Osteoblast (primary cell): ENCODE measurements at places on chromosomes 16 and 17. TPM values are rescaled to one million over a fixed set of nuclear protein-coding genes. Genes with fewer than 3 reads are reported as not detected.
A peak's percentile ranks its signal among the peaks of the same experiment; 100 is the strongest.

DNA sequence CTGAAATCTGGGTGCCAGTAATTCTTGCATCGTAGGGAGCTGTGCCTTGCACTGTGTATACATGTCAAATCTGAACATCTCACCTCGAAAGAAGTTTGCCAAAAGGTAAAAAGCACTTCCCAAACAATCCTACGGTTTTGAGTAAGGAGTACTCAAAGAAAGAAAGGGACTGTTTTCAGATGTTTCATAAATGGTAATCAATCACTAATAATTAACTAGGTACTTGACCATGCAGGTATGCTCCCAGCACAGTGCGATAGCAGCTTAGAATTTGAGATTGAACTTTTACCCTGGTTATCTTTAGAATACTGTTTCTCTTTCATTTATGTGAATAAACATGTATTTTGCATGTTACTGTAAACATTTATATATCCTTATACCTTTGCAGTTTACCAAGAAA lies 39.0 kb downstream of the PRKCA start:
- H3K4me3 ChIP-seq: no peak overlapping the region
- H3K27ac ChIP-seq: no peak overlapping the region
- H3K27me3 ChIP-seq: no peaks in the 10 kb centered on the region
- H3K36me3 ChIP-seq: no peaks in the 10 kb centered on the region
- DNase-seq: no peak
- H3K4me1 ChIP-seq: peaks cover 21% of the 10 kb centered on the region

- DNase-seq: peak; percentile 77
- H3K4me3 ChIP-seq: no peak overlapping the region
- H3K36me3 ChIP-seq: no peaks in the 10 kb centered on the region
- peaks cover 2% of the 10 kb centered on the region for H3K4me1 ChIP-seq
- H3K27ac ChIP-seq: no peak overlapping the region
These were observed 39.4 kb downstream of the SLC47A1 start for GRCh38 chr17:19573075-19573474.

DNA sequence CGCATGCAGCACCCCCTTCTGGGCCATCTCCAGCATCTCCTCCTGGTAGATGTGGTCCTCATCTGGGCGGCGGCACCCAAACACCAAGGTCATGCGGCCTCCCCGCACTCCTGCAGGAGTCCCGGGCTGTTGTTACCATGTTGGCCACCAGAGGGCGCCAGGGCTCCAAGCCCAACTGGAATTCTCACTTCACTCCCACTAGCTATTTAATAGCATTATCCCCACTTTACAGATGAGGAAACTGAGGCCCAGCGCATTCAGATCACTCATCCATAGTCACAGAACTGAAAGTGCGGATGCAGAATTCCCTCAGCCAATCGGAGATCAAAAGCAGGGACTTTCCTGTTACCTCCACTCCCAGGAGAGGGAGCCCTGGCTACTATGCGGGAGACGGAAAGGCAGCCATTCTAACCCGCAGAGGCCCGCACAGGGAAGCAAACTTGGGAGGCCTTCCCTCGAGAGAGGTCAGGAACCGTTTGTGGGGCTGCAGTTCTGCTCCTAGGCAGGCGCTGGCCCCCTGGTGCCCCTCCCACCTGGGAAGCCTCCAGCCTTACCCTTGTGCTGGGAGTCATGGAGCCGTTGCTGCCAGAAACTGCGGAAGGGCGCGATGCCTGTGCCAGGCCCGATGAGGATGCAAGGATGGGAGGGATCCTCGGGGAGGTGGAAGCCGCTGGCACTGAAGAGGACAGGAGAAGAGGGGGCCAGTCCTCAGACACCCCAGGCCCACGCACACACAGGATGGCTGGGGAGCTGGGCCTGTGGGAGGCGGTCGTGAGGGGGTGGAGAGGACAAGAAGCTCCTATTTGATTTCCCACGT lies 40.1 kb downstream of the NOS2 start:
- peak; percentile 91 for DNase-seq
- H3K27me3 ChIP-seq: no peaks in the 10 kb centered on the region
- H3K4me3 ChIP-seq: no peak overlapping the region
- no peaks in the 10 kb centered on the region for H3K36me3 ChIP-seq
- H3K4me1 ChIP-seq: no peaks in the 10 kb centered on the region

GRCh38 chr16:21301168-21301894 lies 23.2 kb upstream of the CRYM start:
- no peaks in the 10 kb centered on the region for H3K27me3 ChIP-seq
- peak overlapping the region; percentile 58 for H3K27ac ChIP-seq
- peak; percentile 88 for DNase-seq

- peak; percentile 48 for DNase-seq
- no peak overlapping the region for H3K4me3 ChIP-seq
- H3K27me3 ChIP-seq: no peaks in the 10 kb centered on the region
These were observed 33.9 kb downstream of the AXIN1 start for GRCh38 chr16:318628-319027.

FOXJ1 gene
- not detected in 2 replicates for total RNA-seq

DNA sequence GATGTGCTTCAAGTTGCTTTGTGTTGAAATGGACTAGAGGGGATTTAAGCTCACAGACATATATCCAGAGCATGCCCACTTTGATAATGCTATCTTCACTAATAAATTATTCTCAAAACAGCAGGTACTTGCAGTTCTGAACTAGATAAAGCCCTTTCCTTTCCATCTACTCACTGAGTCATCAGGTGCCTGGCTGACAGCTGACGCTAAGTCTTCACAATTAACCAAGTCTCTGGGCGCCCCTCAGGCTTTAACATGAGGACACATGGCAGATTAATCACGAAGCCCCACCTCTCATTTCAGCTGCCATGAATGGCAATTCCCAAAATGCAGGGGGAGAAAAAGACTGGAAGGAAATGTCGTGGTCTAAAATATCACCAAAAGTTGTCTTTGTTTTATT lies 29.5 kb upstream of the CRISPLD2 start:
- H3K27me3 ChIP-seq: no peaks in the 10 kb centered on the region
- H3K4me1 ChIP-seq: peaks cover 16% of the 10 kb centered on the region
- H3K4me3 ChIP-seq: no peak overlapping the region
- no peak for DNase-seq
- no peaks in the 10 kb centered on the region for H3K36me3 ChIP-seq
- H3K27ac ChIP-seq: peak overlapping the region; percentile 17

DNA sequence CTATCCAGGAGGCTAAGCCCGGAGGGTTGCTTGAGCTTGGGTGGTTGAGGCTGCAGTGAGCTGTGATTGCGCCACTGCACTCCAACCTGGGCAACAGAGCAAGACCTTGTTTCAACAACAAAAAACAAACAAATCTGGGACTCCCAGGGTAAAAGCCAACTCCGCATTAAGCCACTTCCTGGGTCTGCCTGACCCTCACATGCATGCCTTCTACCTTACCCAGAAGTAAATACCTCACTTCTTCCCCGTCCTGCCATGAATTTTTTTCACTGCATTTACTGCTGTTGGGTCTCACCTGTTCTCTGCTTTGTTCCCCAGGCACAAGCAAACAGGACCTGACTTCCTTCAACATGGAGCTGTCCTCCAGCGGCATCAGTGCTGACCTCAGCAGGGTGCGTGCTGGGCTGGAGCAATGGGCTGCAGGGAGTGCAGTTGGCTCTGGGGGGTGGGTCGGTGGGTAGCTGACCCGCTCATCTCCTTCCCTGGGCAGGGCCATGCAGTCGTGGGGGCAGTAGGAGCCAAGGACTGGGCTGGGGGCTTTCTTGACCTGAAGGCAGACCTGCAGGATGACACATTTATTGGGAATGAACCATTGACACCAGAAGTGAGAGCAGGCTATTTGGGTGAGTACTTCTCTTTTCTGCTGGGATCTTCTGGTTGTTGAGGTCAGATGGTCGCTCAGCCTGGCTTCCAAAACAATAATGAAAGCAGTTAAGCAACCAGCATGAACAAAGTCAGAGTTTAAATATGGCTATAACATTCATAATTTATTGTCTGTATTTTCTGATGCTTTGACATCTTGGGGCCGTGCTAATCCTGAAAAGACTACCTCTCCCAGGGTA lies 16.4 kb downstream of the ITGAL start:
- H3K36me3 ChIP-seq: no peaks in the 10 kb centered on the region
- H3K4me1 ChIP-seq: peaks cover 8% of the 10 kb centered on the region
- DNase-seq: no peak
- no peak overlapping the region for H3K27ac ChIP-seq
- no peaks in the 10 kb centered on the region for H3K27me3 ChIP-seq

DNA sequence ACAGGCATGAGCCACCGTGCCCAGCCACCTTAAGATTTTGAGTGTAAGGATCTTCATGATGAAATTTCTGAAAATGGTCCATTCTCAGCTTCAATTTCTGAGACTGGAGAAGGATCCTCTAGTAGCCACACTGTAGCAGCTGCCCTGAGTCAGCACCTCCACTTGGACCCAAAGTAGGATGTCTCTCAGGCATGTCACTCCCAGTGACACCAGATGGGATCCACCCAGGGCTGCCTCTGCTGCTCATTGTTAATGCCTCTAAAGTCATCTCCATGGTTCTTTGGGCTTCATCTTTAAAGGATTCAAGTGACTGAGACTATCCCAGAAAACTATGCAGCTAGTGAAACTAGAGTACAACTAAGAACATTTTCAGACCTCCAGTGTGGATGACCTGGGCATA lies 7.9 kb downstream of the PLD6 start:
- no peaks in the 10 kb centered on the region for H3K27me3 ChIP-seq
- no peak overlapping the region for H3K27ac ChIP-seq
- peaks cover 6% of the 10 kb centered on the region for H3K36me3 ChIP-seq
- peak; percentile 72 for DNase-seq
- no peaks in the 10 kb centered on the region for H3K4me1 ChIP-seq

ZNF688 gene
- total RNA-seq: 10.9 and 12.3 TPM in 2 replicates

DNA sequence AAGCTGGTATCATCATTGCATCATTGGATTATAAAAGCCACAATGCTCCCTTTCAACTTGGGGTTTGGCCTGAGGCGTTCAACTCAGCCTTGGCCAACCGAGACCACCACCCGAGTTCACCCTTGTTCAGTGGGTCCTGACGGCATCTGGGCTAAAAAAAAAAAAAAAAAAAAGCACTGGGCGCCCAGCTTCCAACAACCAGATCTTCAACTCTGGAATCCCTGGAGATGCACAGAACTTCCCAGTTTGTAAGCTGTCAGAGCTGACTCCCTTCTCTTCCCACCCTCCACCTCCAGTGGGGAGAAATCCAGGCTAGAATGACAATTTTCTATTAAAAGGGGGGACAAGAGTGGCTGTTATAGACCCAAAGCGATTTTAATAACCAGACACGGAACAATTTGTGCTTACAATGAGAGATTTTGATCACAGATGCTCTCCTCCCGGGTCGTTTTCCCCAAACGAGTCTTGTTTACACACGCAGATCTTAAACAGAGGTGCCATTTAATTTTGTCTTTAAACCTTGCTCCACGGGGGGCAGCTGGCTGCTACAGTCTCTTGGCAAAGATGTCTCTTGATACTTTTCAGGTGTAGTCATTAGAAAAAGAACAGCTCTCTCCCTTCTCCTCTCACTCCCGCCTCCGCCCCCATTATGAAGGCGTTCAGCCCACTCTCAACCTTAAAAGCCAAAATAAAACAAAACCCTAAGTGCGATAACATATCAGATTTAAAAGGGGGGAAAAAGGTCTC lies 26.9 kb downstream of the GPRC5B start:
- no peak overlapping the region for H3K27ac ChIP-seq
- no peaks in the 10 kb centered on the region for H3K36me3 ChIP-seq
- H3K4me1 ChIP-seq: peaks cover 7% of the 10 kb centered on the region
- no peak overlapping the region for H3K4me3 ChIP-seq
- peak; percentile 75 for DNase-seq

- DNase-seq: peak; percentile 88
- peaks cover 15% of the 10 kb centered on the region for H3K27me3 ChIP-seq
- H3K4me3 ChIP-seq: no peak overlapping the region
- no peaks in the 10 kb centered on the region for H3K4me1 ChIP-seq
These were observed 53.9 kb upstream of the ACSF3 start for GRCh38 chr16:89039756-89040155.

DNA sequence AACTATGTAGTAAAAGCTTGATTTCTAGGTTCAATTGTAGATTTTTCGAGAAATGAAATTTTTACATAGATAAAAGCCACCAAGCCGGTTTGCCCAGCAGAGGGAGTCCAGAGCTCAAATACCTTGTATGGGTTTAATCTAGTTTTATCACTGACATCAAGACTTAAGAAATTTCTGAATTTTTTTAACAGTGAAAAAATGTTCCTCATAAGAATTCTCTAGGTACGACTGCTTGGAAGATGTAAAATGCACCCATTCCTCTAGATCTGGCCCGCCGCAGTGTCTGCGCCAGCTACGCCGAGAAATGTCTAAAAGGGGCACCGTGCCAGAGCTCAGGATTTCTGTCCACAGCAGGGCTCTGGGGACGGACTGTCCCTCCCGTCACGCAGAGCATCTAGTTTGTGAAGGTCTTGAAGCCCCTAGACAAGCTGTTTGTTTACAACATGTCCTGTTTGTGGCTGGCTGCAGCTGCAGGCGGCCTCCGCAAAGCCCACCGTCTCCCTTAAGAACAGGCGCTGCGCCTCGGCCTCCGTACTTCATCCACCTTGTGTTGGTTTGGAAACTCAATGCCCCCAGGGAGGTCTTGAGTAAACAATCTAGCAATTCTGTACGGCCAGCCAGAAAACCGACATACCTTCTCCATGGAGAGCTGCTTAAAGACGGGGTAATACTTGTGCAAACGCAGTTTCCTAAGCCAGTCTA lies 24.8 kb downstream of the MAP1LC3B start:
- H3K4me1 ChIP-seq: no peaks in the 10 kb centered on the region
- peak; percentile 94 for DNase-seq
- no peak overlapping the region for H3K27ac ChIP-seq
- H3K36me3 ChIP-seq: peaks cover 37% of the 10 kb centered on the region
- H3K27me3 ChIP-seq: no peaks in the 10 kb centered on the region
- no peak overlapping the region for H3K4me3 ChIP-seq

DNA sequence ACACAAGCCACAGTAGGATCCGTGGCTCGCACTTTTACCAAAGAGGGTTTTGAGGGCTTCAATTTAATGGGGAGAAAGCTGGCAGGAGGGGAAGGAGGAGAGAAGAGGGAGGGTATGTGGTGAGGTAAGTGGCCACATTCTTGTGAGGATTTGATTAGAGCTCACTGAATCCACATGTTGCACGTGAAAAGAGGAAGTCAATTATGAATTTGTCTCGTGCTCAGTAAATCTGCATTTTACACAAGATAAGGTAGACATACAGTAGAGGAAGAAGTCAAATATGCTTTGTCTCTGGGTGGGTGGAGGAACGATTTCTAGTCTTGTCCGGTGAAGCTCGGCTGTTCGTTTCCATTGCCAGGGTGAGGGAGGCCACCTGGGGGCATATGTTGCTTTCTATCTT lies 862 bp downstream of the ZNF232 start:
- peaks cover 5% of the 10 kb centered on the region for H3K27me3 ChIP-seq
- H3K4me1 ChIP-seq: peaks cover 11% of the 10 kb centered on the region
- no peak overlapping the region for H3K27ac ChIP-seq

DNA sequence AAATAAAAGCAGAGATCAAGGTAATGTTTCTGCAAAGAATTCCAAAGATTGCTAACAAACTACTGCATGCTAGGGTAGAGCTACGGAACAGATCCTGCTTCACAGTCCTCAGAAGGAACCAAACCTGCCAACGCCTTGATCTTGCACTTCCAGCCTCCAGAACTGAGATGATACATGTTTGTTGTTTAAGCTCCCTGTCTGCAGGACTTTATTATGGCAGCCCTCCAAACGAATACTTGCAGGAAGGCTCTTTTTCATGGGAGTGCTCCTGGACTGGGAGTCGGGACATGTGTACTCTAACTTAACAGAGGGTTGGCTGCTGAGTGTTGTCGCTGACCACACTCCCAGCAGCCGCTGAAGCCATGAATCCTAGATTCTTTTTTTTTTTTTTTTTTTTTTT lies 808.8 kb upstream of the EEF2KMT start:
- no peak overlapping the region for H3K4me3 ChIP-seq
- no peaks in the 10 kb centered on the region for H3K4me1 ChIP-seq
- no peak overlapping the region for H3K27ac ChIP-seq
- no peak for DNase-seq
- H3K36me3 ChIP-seq: no peaks in the 10 kb centered on the region

GRCh38 chr17:64441772-64442540 lies 7.0 kb upstream of the MILR1 start:
- H3K27ac ChIP-seq: peak overlapping the region; percentile 31
- H3K4me3 ChIP-seq: peak overlapping the region; percentile 6
- peak; percentile 58 for DNase-seq

AURKB gene
- total RNA-seq: 3.6 and 4.7 TPM in 2 replicates
